ENCODE measurements at places on chromosomes 1 and 21.

DNA sequence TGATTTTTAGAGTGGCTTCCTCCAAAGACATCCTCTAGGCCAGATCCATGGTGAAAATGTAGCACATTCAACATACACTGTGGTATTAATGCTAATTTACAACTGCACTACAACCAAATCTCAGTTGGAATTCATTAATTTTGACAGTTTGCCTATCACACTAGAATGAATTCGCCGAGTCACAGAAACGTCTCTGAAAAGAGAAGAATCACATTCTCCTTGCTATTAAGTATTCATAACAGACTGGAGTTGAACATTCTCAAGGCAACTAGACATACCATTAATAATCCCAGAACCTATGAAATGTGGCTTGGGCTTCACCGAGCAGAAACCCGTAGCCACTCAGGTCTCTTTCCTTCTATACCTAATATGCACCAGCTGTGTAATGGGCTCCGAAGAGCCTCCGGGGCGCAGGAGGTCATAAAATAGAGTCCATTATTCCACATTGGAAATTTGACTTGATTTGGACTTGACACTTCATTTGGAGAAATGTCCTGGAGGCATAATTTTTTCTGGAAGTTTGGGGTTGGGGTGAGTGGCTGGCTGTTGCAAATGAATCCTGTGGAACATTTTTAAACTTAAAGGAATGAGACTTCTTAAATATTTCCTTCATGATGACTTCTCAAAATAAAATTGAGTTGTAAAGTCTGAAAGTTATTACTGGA, 117.1 kb downstream of the DSCAM start:
- no peak overlapping the region for H3K4me3 ChIP-seq
- H3K27ac ChIP-seq: no peak overlapping the region
- DNase-seq: no peak
- no peaks in the 10 kb centered on the region for H3K27me3 ChIP-seq
- no peaks in the 10 kb centered on the region for H3K4me1 ChIP-seq

- no peak overlapping the region for H3K27ac ChIP-seq
- no peaks in the 10 kb centered on the region for H3K27me3 ChIP-seq
- peak; percentile 29 for DNase-seq
- H3K36me3 ChIP-seq: no peaks in the 10 kb centered on the region
These were observed 108.9 kb downstream of the CAPN8 start for GRCh38 chr1:223556414-223557129.

DNA sequence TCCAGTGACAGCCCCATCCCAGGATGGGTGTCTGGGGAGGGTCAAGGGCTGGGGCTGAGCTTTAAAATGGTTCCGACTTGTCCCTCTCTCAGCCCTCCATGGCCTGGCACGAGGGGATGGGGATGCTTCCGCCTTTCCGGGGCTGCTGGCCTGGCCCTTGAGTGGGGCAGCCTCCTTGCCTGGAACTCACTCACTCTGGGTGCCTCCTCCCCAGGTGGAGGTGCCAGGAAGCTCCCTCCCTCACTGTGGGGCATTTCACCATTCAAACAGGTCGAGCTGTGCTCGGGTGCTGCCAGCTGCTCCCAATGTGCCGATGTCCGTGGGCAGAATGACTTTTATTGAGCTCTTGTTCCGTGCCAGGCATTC, 24.2 kb downstream of the PCSK9 start:
- peaks cover 40% of the 10 kb centered on the region for H3K36me3 ChIP-seq
- H3K27me3 ChIP-seq: no peaks in the 10 kb centered on the region
- no peaks in the 10 kb centered on the region for H3K4me1 ChIP-seq
- DNase-seq: no peak
- no peak overlapping the region for H3K27ac ChIP-seq
- no peak overlapping the region for H3K4me3 ChIP-seq

DNA sequence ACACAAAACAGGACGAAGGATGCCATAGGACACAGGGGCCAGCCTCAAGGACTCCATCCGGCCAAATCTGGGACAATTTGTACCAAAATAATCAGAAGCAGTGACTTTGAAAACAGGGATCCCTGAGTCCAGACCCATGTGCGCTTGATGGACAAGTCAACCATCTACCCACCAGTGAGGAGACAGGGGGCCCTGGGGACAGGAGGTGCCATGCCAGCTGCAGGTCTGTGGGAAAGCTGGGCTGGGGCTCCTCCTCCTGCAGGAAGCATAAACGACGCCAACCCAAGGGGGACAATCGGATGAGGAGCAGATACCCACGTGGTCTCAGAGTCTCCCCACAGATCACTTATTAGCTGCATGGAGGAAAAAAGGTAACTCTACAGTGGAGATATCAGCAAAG, 50.6 kb downstream of the NPHP4 start:
- H3K27me3 ChIP-seq: no peaks in the 10 kb centered on the region
- no peaks in the 10 kb centered on the region for H3K4me1 ChIP-seq
- DNase-seq: no peak
- H3K4me3 ChIP-seq: no peak overlapping the region
- H3K36me3 ChIP-seq: peaks cover 2% of the 10 kb centered on the region
- H3K27ac ChIP-seq: no peak overlapping the region

DNA sequence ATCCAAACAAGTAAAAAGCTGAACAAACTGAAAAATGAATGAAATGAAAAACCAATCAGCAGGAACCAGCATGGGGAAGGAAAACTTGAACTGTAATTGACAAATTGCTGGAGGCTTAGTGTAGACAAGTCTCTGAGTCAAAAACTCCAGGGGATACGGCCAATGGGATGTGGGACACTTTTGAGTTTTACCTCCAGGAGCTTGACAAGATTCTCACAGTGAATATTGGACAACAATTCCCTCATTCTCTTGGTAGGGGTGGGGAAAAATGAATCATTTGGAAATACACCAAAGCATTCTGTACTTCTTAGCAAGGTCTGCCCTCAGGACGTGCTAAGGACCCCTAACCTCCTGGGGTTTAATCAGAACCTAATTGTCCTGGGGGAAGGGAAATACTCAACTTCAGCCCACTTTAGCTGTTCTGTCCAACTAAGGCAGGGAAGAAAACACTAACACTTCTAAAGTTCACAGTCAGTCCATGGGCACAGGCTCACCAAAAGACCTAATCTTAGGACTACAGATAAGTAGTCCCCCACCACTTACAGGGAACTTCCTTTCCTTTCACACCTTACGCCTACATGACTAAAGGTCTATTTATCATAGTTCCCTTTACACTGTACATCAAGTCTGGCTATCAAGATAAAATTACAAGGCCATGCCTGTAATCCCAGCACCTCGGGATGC, 60.7 kb upstream of the CDC42BPA start:
- no peaks in the 10 kb centered on the region for H3K36me3 ChIP-seq
- no peak overlapping the region for H3K27ac ChIP-seq
- DNase-seq: no peak
- H3K4me3 ChIP-seq: no peak overlapping the region
- H3K27me3 ChIP-seq: no peaks in the 10 kb centered on the region

DNA sequence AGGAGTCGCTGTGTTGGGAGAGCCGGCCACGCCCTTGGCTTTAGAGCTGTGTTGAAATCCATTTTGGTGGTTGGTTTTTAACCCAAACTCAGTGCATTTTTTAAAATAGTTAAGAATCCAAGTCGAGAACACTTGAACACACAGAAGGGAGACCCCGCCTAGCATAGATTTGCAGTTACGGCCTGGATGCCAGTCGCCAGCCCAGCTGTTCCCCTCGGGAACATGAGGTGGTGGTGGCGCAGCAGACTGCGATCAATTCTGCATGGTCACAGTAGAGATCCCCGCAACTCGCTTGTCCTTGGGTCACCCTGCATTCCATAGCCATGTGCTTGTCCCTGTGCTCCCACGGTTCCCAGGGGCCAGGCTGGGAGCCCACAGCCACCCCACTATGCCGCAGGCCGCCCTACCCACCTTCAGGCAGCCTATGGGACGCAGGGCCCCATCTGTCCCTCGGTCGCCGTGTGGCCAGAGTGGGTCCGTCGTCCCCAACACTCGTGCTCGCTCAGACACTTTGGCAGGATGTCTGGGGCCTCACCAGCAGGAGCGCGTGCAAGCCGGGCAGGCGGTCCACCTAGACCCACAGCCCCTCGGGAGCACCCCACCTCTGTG, 4.7 kb downstream of the C1orf35 start:
- no peak for DNase-seq
- no peak overlapping the region for H3K27ac ChIP-seq
- no peak overlapping the region for H3K4me3 ChIP-seq
- H3K27me3 ChIP-seq: no peaks in the 10 kb centered on the region

DNA sequence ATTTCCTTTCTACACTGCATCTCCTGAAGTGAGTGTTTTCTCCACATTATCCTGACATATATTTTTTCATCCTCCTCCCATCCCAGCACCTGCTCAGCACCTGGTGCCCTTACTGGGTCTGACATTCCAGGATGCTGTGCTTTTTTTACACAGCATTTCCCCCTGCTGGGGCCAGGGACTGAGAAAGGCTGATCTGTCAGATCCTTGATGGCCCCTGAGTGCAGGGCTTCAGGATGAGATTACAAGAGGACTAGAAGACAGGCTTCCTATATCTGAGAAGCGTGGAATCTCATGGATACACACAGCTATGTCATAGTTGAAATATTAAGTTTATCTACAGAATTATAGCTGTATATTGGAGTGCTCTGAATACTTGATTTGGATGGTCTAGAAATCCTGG, 24.4 kb downstream of the RCAN1 start:
- no peak overlapping the region for H3K27ac ChIP-seq
- no peaks in the 10 kb centered on the region for H3K4me1 ChIP-seq
- DNase-seq: no peak
- no peak overlapping the region for H3K4me3 ChIP-seq
- H3K27me3 ChIP-seq: no peaks in the 10 kb centered on the region

- H3K4me3 ChIP-seq: no peak overlapping the region
- H3K27ac ChIP-seq: no peak overlapping the region
- no peaks in the 10 kb centered on the region for H3K36me3 ChIP-seq
- H3K27me3 ChIP-seq: no peaks in the 10 kb centered on the region
These were observed 302.0 kb upstream of the ADGRL2 start for GRCh38 chr1:81498471-81499462.

GRCh38 chr1:182249201-182249676, 142.4 kb downstream of the GLUL start:
- no peak overlapping the region for H3K27ac ChIP-seq
- no peaks in the 10 kb centered on the region for H3K27me3 ChIP-seq
- no peaks in the 10 kb centered on the region for H3K36me3 ChIP-seq
- H3K4me3 ChIP-seq: no peak overlapping the region
- no peak for DNase-seq
- H3K4me1 ChIP-seq: no peaks in the 10 kb centered on the region

GRCh38 chr1:8461351-8462110, 143.6 kb downstream of the SLC45A1 start:
- no peak overlapping the region for H3K27ac ChIP-seq
- no peak for DNase-seq
- H3K36me3 ChIP-seq: 0 out of 2 replicates have a peak, but pooled peaks cover 2% of the 10 kb centered on the region
- no peaks in the 10 kb centered on the region for H3K27me3 ChIP-seq
- no peak overlapping the region for H3K4me3 ChIP-seq

- H3K27ac ChIP-seq: no peak overlapping the region
- no peaks in the 10 kb centered on the region for H3K27me3 ChIP-seq
- no peaks in the 10 kb centered on the region for H3K4me1 ChIP-seq
- no peaks in the 10 kb centered on the region for H3K36me3 ChIP-seq
These were observed 50.7 kb downstream of the MATN1 start for GRCh38 chr1:30672661-30673060.

GRCh38 chr1:89502042-89502441, 22.6 kb upstream of the LRRC8B start:
- no peak overlapping the region for H3K4me3 ChIP-seq
- no peaks in the 10 kb centered on the region for H3K36me3 ChIP-seq
- DNase-seq: no peak
- H3K27ac ChIP-seq: no peak overlapping the region

Measured in iPS DF 6.9 (cell line).